Naive B cell (primary cell): ENCODE measurements at places on chromosomes 2 and 18.

- DNase-seq = no peak
Measured at GRCh38 chr2:182522972-182523473, 96.2 kb upstream of the PDE1A start.

- DNase-seq = no peak
Measured at GRCh38 chr2:159714247-159714930, 2.1 kb downstream of the MARCHF7 start.

- no peak for DNase-seq
Measured at GRCh38 chr2:223618172-223619035, 16.2 kb upstream of the SCG2 start.

DNA sequence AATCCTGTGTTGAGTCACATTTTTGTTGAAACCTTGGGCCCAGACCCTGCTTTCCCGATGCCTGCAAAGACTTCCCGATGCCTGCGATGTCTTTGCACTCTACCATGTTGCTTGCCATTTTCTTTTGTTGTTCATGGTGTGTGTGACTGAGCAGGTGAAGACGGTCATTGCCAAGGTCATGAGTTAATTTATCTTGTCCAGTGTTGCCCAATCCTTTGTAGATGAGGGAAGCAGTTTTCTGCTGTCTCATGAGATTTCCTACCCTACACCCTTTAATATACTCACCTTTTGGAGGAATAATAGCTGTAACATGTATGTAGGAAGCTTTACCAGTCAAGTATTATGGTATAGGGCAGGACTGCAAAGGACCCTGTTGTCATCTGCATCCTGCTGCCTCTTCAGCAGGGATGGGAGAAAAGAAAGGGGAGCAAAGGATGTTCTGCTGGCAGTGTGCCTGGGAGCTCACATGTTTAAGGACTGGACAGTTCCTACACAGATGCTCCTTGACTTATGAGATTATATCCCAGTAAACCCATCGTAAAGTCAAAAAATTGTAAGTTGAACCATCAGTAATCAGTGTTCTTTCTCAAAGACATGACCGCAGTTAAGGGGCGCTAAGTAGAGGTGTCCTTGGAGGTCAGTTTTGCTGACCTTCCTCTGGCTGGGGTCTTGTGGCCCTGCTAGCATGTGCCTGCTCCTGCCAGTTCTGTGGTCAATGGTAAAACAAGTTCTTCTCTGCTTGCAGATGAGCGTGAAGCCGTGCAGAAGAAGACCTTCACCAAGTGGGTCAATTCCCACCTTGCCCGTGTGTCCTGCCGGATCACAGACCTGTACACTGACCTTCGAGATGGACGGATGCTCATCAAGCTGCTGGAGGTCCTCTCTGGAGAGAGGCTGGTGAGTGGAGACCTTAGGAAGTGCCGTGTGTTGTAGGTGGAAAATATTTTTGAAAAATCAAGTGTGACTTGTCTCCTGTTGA is 124.8 kb upstream of the EML6 start:
- DNase-seq = no peak

GRCh38 chr18:36635414-36636096 is 193.2 kb downstream of the TPGS2 start:
- no peak for DNase-seq

DNA sequence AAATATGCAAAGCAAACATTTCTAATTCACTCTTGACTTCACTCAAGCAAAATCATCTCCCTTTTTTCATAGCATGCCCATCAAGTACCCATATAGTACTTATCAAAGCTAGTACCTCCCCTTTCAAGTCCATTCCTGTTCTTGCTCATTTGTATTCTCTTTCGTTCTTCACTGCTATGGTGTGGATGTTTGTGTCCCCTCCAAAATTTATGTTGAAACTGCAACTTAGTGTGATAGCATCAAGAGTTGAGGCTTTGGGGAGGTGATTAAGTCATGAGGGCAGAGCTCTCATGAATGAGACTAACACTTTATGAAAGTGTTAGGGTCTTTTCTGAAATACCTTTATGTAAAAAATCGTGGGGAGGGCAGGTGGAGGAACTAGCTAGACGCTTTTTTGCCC is 52.9 kb downstream of the RNU4ATAC start:
- no peak for DNase-seq

- no peak for DNase-seq
Measured at GRCh38 chr2:152242787-152243472, 67.4 kb upstream of the STAM2 start.

GRCh38 chr18:63079114-63079513 is 240.5 kb downstream of the BCL2 start:
- DNase-seq = peak; percentile 38

DNA sequence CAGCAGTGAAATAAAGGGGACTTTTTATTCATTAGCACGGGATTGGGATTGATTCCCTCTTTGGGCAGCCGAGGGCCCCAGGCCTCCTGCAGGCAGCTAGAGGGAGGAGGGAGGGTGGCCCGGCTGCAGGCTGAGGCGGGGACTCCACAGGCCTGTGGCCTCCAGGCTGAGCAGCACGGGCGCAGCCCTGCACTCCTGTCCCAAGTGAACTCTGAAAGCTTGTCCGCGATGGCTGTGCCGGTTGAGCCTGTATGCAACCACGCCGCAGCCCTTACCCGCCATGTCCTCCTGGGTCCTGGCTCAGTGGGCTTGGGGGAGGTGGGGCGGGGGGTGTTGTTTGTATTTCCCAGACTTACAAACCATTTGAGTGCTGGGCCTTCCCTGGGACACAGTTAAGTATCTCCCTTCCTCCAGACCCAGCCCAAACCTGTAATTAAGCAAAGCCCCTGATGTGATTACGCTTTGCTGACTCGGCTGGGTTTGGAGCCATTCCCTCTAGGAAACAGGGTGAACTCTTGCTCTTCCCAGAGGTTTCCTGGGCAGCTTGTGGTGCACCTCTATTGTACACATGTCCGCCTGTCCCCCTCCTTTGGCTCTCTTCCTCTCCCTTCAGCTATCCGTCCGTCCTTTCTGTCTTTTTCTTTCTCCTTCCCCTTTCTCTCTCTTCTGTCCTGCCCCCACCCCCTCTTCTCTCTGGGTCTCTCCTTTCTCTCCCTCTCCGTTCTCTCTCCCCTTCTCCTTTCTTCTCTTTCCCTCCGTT is 5.3 kb downstream of the GLI2 start:
- DNase-seq = no peak

DNA sequence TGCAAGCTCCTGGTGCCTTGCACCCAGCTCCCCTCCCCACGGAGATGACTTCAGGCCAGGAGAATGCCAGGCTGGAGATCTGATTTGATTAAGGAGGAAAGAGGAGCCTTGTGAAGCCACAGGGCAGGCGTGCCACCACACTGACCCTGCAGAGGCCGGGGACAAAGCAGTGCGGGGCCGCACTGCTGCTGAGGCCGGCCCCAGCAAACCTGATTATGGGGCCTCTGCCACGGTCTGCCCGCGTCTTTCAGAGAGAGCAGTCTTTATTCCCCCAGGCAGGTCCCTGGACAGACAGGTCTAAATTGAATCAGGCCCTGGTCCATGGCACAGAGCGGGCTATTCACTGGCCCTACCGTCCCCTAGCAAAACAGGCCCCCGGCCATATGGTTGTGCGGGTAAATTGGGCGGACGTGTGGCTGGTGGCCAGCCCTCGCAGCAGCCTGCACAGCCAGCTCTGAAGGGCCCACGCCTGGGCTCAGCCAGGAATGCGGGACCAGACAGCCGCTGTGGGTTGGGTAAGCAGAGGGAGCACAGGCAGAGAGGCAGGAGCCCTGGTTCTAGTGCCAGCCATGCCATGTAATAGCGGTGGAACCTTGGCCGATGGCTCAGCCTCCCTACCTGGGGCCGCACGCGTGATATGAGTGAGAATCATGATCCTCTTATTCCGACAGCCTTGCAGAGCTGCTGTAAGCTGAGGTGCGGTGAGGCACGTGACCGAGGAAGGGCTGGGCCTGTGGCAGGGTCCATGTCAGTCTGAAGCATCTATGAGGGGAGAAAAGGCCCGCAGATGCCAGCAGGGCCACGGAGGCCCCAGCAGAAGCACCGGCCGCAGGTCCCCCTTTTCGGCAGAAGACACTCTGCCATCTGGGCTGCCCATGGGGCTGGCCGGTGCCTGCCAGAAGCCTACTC is 97.3 kb upstream of the MYCN start:
- no peak for DNase-seq

DNA sequence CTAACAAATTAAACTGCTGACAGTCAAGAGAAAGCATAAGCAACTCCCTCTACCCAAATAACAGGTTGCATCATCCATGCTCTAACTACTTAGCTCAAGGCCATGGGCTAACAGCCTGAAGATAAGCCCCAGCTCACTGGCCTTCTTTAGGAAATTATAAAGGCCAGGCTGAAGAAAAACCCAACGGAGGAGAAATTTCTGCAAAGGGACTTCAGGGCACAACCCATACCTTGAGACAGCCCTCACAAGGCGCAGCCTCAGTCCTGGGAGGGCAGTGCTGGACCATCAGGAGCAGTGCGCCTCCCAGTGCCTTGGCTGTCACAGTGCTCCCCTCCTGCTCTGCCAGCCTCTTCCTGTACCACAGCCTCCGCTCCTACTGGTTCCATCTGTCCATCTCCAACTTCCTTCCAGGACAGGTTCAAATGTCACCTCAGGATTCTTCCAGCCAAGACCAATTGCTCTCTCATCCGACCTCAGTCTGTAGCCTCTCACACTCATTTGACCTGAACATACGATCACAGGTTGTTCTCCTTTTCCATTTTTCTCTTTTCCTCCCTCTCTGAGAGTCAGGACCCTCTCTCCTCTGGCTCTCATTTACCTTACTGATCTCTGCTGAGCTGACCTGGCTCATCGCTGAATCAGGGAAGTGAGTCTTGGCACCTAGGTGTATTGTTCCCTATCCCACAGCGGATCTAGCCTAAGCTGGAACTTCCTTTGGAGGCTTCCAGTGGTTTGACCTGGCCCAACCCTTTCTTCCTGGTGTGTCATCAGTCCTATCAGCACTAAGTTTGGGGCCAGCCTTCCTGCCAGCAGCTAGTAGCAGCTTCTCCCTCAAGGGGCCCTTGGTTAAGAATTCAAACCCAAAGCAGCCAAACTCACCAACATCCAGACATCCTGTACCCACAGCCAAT is 1.9 kb downstream of the MCFD2 start:
- DNase-seq = no peak

DNA sequence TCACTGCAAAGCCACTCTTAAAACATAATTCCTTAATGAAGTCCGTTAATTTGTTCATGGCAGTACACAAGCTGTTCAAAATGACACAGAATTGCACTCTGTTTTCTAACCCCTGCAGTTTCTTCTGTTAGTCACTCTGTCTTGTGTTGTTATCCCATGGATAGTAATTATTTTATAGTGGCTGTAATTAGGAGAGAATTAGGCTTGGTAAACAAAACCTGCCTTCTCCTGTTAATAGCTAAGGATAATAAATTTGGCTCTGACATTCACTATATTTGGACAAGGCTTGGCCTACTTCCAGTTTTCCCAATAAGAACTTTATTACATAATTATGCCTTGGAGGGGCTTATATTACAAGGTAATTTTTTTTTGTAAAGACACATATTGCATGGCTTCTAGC is 330.3 kb upstream of the FIGN start:
- no peak for DNase-seq

DNA sequence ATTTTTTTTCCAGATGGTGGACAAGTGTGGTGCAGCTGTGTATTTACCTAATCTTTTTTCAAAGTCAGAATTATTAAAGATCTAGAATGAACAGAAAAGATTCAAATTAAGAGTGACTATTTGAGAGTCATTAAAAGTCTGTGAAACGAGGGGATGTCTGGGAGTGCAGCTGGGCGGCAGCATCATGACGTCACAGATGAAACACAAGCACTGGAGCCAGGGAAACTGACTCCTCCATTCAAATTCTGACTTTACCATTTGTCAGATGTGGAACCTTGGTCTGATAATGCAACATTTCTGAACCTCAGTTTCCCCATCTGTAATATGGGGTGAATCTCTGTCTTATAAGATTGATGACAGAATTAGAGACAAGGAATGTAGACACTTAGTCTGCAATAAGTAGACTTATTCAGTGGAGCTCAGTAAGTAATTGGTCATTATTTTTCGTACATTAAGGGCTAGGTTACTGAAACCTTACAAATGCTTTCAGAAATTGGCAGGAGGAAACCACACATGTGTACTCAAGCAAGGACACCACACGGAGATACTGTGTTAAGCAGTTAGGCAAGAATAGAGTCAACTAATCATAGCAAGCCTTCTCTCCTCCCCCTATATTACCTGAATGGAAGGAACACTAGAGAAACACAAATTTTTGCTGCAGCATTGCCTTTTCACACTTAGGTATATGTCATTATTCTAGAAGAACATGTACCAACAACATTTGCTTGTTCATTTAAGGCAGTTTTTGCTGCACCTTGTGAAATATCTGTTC is 27.8 kb upstream of the CXXC1 start:
- DNase-seq = peak; percentile 51

- no peak for DNase-seq
Measured at GRCh38 chr18:44609181-44609941, 71.3 kb upstream of the SETBP1 start.

DNA sequence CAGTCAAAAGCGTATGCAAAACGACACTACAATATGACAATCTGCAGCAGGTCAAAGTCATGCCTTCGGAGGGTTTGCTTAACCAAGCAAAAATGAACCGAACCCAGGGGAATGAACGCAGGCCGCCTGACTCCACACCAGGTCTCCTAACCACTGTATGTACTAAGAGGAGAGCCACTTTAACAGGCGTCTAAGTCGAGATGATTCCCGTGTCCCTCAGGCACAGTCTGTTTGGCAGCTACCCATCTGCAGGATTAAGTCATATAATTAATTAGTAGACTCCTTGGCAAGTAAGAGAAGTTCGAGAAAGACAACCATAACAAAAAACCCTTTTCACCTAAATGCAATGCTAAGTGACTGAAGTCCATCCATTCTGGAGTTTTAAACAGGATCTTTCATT is 15.2 kb downstream of the CYB5A start:
- no peak for DNase-seq

GRCh38 chr2:232420463-232421188 is 14.0 kb downstream of the ALPG start:
- no peak for DNase-seq

DNA sequence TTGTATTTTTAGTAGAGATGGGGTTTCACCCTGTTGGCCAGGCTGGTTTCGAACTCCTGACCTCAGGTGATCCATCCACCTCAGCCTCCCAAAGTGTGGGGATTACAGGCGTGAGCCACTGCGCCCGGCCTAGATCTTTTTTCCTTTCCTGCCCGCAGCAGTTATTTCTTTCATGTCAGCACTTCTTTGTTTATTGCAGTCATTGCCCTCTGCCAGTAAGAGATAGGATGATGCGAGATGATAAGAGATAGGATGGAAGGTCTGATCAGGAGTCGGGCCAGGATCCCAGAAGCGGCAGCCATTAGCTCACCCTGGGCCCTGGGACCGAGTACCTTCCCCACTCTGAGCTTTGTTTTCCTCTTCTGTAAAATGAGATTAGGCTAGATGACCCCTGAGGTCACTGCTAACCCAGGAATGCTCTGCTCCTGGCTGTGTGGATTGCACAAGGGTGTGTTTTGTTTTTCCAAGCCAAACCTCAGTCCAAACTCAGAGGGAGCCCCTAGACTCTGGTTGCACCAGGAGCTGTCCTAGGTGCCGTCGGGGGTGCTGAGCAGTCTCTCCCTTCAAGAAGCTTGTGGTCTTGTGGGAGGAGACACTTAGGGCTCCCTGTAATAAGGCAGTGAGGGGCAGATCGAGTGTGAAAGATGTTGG is 63.3 kb downstream of the LPIN1 start:
- DNase-seq = no peak

- DNase-seq = no peak
Measured at GRCh38 chr2:119117891-119118882, 40.4 kb downstream of the C1QL2 start.
